M059J (cell line): ENCODE measurements at places on chromosomes 3 and 15. TPM values are rescaled to one million over a fixed set of nuclear protein-coding genes. Genes with fewer than 3 reads are reported as not detected.

The CHRD gene
- total RNA-seq = 0.42 TPM in 1 of 2 replicates, not detected in the other

The IL17RB gene
- total RNA-seq = 0.25 TPM in 1 of 2 replicates, not detected in the other

The GOLGA8O gene
- 0.07 and 0.12 TPM in 2 replicates for total RNA-seq

The ST8SIA2 gene
- total RNA-seq = 0.57 and 1.5 TPM in 2 replicates

The ENTPD3 gene
- not detected in 2 replicates for total RNA-seq

The CYP1A2 gene
- not detected in 2 replicates for total RNA-seq

The CCR9 gene
- not detected in 2 replicates for total RNA-seq

The ZNF385D gene
- total RNA-seq = 1.5 and 3.1 TPM in 2 replicates

The LTK gene
- not detected in 2 replicates for total RNA-seq

The GOLGA8M gene
- not detected in 2 replicates for total RNA-seq

The HIGD2B gene
- total RNA-seq = 0.20 TPM in 1 of 2 replicates, not detected in the other

The GOLGA8T gene
- not detected in 2 replicates for total RNA-seq

The NPHP3 gene
- 5.4 and 15.7 TPM in 2 replicates for total RNA-seq

The MORC1 gene
- 0.02 TPM in 1 of 2 replicates, not detected in the other for total RNA-seq

The SHC4 gene
- 1.0 and 1.5 TPM in 2 replicates for total RNA-seq

The PAQR5 gene
- total RNA-seq = 1.3 and 3.5 TPM in 2 replicates

The BLM gene
- total RNA-seq = 7.7 and 9.0 TPM in 2 replicates

The TMEM108 gene
- total RNA-seq = 0.69 and 1.7 TPM in 2 replicates

The NR2E3 gene
- total RNA-seq = 0.12 TPM in 1 of 2 replicates, not detected in the other

The MYO5A gene
- 14.7 and 23.6 TPM in 2 replicates for total RNA-seq

The RFX7 gene
- total RNA-seq = 5.0 and 8.3 TPM in 2 replicates

The CDC25A gene
- 8.9 and 16.5 TPM in 2 replicates for total RNA-seq
